ENCODE measurements at places on chromosomes 16 and 17.

GRCh38 chr17:80959330-80960036 is 32.2 kb upstream of the CHMP6 start:
- DNase-seq = no peak

DNA sequence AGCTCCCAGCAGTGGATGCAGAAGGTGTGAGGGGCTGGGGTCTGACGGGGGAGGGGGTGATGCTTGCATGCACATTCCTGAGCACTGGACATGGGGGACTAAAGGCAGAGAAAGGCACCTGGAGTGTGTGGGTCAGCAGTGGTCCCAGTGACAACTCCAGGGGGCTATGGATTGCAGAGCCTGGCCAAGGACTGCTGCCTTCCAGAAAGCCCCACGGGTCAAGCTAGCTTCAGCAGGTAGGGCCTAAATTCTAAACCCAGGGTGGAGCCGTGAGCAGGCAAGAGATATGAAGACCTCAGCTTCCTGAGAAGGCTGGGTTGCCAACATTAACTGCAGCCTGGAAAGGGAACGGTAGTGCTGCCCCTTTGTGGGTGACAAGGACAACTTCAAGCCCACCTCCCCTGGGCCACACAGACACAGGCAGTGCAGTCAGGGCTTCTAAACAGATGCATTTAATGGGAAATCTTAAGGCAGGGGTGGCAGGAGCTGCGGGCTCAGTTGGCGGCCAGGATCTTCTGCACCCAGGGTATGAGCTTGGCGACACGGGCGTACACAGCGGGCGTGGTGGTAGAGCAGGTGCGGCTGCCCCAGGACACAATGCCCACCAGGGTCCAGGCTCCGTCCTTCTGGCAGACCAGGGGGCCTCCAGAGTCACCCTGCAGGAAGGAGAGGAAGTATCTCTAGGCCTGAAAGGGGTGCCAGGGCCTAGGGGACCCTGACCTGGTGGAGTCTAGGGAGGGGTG is 3.1 kb downstream of the CTRB2 start:
- DNase-seq = no peak

- DNase-seq = no peak
Measured at GRCh38 chr17:62797959-62798358, 10.2 kb downstream of the MARCHF10 start.

DNA sequence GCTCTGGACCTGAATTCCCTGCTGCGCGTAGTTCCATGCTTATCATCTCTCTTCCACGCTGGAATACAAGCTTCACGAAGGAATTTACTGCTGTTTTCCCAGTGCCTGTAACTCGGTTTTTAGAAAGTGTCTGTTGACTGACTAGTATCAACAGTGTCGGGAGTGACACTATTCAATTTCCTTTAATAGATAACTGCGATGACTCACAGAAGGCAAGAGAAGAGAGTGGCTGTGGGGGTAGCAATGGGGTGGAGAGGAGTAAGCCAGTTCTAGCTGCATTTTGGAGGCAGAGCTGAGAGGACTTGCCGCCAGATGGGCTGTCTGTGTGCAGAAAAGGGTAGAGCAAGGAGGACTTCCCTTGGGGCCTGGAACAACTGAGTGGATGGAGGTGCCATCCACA is 25.2 kb downstream of the B4GALNT2 start:
- DNase-seq = no peak

DNA sequence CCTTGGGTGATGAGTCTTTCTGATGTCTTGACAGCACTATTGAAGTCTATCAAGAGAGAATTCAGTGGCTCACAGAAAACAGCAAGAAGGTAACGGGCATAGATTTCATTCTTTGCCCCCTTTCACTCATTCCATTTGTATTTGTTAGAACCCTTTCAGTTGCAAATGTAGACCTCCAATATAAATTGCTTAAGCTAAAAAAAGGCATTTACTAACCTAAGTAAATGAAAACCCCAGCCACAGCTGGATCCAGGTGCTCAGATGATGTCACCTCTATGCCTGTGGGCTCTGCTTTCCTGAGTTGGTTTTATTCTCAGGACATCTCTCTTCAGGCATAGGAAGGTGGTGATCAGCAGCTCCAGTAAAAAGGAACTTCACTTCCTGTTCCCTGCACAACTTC is 11.1 kb downstream of the VWA3A start:
- no peak for DNase-seq

DNA sequence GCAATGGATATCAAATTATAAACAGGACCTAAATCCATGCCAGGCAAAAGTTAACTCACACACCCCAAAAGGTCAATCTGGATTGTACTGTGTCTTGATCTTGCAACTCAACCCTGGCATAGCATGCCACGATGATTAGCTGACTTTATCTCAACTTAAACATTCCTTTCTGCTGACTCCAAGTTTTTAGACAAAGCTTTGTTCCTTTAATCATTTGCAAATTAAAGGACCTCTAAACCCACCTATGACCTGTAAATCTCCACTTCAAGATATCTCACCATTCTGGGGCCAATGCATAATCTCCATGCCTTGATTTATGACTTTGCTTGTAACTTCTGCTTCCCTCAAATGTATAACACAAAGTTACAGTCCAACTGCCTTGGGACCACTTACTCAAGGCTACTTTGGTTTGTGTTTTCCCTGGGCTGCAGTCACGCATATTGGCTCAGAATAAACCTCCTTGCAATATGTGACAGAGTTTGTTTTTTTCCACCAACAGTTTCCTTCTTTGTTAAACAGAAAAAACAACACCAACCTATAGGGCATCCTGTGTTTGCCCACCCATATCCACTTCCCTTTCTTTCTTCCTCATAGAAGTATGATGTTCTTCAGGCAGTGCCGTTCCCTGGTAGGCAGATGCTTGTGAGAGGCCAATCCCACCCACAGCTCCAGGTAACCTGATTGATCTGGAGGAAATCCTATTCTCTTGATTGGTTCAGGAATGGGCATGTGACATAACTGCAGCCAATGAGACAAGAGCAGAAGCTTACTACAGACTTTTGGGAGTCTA is 390.6 kb upstream of the ERCC4 start:
- DNase-seq = no peak

DNA sequence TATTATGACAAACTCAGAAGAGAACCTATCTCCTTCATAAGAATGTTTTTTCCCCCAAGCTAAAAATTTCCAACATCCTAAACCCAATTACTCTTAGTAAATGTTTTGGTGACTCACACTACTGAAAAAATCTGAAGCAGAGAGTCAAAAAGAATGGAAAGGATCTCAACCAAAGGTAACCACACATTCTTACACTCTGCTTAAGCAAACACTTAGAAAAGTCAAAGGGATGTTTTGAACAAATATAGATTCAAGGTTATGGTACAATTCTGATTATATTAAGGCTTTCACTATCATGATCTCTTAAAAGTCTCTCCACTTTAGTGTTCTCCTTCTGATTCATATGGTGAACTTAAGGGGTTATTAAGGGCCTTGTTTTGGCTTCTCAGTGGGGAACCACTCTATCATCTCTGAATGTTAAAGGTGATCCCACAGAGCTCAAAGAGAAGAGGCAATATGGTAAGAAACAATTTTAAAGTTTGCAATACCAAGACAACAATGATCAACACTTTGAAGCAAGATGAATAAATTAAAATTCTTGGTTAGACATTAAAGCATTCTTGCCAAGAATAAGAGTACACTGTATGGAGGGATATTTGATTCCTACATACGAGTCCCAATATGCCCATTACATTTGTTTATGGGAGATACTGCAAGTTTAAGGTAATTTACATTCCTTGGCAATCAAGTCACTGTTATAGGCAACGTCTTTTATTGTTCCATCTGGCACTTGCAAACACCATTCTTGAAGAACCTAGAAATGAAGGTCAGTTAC is 69.2 kb downstream of the CDC27 start:
- no peak for DNase-seq

- DNase-seq = no peak
Measured at GRCh38 chr17:8108972-8109660, 9.2 kb downstream of the ALOXE3 start.

DNA sequence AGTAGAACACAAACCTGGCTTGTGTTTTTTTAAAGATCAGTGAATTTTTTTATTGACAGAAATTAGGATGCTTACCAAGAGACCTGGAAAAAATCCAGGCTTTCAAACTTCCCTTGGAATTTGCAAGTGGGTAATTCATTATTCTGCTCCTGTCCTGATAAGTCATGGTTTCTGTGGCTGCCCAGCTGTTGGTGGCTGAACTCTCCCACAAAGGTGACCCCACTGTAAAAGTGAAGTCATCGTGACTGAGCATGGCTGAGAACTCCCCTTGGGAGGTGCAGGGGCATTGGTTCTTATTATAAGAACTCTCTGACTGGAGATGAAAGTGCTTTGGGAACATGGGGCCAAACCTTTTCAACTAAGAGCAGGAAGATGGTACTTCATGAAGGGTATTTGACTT is 46.6 kb upstream of the TANC2 start:
- no peak for DNase-seq

DNA sequence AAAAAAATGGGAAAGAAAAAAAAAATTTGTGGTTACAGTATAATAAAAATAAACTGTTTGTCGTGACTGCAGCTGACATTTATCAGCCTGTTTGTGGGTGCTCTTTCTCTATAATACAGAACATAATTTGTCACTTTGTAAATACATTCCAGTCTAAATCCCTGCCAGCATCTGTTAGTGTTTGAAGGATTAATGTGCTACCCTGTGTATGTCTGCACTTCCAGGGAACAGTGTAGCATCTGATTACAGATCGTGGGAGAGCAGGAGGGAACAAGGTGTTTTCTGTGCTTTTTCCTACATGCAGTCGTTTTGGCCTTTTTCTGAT is 265.1 kb downstream of the WWOX start:
- DNase-seq = no peak

- DNase-seq = no peak
Measured at GRCh38 chr16:13829697-13830299, 90.2 kb upstream of the ERCC4 start.

GRCh38 chr17:10439816-10440215 is 18.1 kb upstream of the MYH8 start:
- no peak for DNase-seq

DNA sequence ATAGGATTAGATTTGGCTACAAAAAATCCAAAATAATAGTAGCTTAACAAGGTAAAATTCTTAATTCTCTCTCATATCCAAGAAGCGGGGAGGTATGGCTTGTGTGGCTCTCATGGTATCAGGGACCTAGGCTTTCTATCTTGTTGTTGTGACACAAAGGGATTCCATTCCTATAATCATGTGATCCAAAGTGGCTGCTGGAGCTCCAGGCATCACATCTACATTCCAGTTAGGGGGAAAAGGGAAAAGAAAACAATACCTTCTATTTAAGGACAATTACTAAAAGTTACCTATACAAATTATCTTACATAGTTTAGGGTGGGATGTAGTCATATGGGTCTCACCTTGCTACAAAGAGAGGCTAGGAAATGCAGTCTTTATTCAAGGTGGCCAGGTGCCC is 47.6 kb upstream of the CACNG4 start:
- DNase-seq = no peak

- no peak for DNase-seq
Measured at GRCh38 chr17:82810644-82811430, 29.0 kb downstream of the ZNF750 start.

DNA sequence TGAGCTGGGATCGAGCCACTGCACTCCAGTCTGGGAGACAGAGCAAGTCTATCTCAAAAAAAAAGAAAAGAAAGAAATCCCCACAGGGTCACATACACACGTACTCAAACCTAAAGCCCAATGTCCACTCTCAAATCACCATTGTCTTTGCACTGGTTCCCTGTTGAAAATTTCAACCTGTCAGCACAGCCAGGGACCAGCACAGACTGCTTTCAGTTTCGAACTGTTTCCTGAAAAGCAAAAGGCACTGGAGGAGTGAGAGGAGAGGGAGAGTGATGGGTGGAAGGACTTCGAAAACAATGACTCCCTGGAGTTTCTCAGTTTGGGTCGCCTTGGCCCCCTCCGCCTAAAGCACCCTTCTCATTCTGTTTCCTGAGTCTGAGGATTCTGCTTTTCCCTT is 9.0 kb upstream of the CD300C start:
- no peak for DNase-seq

GRCh38 chr17:41513168-41513547 is 5.5 kb downstream of the KRT15 start:
- DNase-seq = no peak

GRCh38 chr16:4450931-4451519 is 23.4 kb downstream of the NMRAL1 start:
- no peak for DNase-seq

DNA sequence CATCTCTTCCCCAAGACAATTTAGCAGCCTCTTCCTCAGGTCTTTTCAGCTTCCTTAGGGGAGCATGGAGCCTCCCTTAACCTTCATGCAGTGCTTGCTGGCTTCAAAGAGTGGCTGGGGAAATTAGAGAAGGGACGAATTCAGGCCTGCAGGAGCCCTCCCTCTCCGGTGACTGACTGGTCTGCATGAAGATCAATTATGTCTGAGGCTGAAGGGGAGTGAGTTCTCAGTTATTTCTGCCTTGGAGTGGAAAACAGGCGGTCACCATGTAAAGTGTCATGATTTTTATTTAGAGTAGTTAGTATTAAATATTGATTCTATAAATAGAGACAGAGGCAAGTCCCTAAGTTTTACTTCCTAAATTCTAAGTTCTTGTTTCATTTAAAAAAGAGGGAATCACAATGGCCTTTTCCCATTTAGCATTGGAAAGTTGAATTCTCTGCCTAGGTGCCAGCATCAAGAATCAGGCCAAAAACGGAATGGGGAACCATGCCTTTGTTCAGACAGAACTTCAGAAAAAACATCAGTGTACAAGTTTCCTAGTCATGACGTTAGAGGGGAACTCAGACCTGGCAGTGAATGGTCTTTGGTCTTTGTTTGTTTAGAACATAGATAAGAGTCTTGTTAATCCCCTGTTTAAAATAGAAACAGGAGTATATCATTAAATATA is 4.4 kb downstream of the GABARAPL2 start:
- no peak for DNase-seq

GRCh38 chr16:3938843-3939624 is 58.5 kb upstream of the CREBBP start:
- peak; percentile 88 for DNase-seq

GRCh38 chr16:50602531-50603205 is 54.5 kb downstream of the NKD1 start:
- peak; percentile 75 for DNase-seq

DNA sequence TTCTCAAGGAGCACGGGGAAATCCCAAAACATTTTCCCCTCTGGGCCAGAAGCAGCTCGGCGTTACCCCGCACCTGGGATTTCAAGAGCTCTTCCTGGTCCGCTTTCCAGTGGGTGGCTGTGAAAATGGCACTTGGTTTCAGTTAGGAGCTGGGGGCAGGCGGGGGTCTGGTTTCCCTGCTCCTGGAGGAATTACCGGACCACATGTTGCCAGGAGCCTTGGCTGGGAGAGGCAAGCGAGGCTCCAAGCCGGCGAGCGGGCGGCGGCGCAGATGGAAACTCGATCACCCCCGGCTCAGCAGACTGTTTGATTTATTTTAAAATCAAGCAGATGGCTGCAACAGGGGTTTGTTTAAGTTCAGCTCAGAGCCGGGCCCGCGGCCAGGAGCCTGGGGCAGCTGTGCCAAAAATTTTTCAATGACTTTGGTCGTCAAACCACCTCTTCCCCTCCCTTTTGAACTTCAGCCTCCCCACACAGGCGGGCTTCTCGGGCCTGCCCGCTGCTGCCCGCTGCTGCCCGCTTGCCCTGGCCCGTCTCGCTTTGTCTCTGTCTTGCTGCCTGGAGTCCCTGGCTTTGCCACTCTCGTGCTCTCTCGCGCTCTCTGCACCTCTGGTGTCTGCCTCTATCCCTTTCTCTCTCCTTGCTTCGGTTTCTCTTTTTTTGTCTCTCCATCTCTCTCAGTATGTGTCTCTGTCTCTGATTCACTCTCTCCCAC is 108.0 kb upstream of the CIBAR2 start:
- no peak for DNase-seq

All from SW480 (cell line).